ENCODE measurements at places on chromosomes 3 and 15.

DNA sequence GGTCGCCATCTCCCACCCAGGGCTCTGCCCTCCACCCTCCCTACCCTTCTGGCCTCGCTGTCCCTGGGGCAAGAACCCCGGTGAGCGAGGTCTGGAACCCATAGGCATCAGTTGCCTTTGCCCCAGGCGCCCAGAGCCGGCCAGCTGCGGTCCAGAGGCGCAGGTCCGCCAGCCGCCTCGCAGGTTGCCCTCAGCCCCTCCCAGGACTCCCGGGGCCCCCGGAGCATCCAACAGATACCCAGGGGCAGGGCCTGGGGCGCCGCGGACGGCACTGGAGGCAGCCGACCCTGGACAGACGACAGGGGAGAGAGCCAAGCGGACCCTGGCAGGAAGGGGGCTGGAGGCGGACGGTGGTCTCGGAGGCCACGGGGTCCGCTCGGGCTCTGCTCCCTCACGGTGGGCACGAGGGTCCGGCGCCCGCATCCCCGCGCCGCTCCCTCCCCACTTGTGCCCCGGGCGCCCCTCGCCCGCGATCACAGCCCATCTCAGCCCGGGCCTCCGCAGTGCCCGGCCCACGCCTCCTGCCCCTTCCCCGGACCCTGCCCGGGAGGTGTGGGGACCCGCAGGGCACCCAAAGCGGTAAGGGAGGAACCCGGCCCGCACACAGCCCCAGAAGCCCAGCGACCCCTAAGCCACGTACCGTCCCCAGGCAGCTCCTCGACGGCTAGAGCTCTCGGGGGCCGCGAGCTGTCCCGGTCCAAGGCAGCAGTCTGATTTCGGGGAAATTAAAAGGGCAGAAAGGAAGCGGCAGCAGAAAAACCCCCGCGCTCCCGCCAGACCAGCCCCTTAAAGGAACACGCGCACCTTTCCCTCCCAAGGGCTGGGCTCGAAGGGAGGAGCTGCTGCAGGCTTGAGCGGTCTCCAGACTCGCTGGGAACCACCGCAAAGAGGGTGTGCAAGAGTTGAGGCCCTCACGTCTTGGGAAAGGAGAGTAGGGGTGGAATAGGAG is at the start of gene HAPLN3:
Gene HAPLN3, minus strand, starts transcription at position 726 of the 949 bp plus-strand sequence. CDS start 8,246 bp downstream, outside the sequence.
- DNase-seq: peak; percentile 68

DNA sequence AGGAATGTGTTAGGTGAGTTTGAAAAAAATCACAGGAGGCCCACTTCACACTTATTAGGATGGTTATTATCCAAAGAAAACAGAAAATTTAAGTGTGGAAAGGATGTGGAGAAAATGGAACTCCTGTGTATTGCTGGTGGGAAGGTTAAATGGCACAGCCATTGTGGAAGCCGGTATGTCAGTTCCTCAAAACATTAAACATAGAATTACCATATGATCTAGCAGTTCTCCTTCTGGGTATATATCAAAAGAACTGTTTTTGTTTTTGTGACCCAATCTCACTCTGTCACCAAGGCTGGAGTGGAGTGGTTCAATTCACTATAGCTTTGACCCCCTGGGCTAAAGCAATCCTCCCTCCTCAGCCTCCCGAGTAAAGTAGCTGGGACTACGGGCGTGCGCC is 10.4 kb upstream of the ZFYVE19 start:
- DNase-seq: no peak

DNA sequence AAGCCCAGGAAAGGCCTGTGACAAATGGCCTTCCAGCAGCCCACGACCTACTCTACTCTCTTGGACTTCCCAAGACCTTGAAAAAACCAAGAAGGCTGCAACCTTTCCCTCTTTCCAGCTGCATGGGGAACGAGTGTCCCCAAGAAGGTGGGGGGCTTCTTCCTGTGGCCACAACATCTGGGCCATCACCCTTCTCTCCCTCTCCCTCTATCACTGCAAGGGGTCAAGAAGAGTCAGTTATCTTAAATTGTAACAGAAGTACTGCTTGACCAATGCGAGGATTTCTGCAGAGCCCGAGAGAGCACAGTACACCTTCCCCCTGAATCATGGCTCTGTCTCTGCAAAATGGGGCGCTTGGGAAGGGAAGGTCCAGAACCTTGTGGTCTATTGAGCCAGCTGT is 63.7 kb upstream of the ACAN start:
- no peak for DNase-seq

- peak; percentile 86 for DNase-seq
Measured at GRCh38 chr3:10192953-10193691, 28.4 kb downstream of the IRAK2 start.

DNA sequence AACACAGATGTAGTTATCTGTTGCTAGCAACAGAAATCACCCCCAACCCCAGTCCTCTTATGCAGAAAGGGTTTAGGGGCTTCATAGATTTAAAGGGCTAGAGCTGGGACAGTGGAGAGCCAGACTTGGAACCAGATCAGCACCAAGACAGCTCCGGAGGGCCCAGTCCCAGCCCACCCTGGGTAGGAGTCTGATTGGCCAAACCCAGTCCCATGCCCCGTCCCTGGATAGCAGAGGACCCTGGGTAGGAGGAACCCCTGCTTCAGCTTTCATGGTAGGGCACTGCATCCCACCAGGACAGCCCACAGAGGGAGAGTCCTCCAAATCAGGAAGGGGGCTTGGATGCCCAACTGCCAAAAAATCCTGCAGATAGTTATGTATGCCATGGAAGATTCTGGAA is 103.0 kb downstream of the CORO2B start:
- no peak for DNase-seq

DNA sequence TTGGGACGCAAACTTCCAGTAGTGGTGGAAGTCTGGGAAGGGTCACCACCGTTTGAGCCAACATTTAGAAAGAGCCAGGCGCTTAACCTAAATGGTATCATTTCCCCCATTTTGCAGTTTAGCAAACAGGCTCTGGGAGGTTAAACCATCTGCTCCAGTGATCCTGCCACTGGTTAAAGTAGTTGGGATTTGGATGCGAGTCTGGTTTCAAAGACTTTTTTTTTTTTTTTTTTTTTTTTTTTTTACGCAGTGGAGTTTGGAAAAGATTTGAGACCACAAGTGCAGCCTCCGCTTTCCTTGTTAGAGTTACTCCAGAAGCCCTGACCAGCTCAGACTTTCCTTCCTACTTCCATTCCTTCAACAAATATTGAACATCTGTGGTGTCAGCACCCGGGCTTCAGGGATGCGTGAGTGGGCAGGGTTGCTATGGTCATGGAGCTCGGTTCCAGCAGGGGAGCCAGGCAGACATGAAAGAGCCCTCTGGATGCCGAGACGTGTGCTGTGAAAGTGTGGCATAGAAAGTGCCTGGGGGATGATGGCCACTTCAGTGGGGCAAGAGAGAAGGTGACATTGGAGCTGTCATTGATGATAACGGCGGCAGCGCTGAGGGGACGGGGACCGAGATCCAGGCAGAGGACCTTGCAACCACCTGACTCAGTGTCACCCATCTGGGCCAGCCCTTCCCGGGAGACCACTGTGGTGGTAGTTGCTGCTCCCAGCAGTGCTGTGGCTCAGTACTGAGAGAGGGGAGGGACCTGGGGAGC is 1.1 kb upstream of the RNU6-1 start:
- DNase-seq: peak; percentile 67

DNA sequence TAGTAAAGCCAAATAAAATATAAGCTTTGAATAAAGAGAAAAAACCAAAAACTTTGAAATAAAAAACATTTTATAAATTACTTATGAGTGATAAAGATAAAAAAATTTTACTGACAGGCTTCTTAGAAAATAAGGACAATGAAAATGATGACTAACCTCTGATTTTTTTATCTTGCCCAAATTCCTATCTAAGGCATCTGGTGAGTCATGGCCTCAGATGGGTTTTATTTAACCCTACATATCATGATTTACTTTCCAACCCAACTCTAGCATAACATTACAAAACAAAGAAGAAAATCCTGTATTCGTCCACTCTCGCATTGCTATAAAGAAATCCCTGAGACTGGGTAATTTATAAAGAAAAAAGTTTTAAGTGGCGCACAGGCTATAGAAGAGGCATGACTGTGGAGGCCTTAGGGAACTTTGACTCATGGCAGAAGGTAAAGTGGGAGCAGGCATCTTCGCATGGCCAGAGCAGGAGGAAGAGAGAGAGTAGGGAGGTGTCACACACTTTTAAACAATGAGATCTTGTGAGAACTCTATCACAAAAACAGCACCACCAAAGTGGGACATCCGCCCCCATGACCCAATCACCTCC is 152.1 kb downstream of the NEK10 start:
- DNase-seq: no peak

DNA sequence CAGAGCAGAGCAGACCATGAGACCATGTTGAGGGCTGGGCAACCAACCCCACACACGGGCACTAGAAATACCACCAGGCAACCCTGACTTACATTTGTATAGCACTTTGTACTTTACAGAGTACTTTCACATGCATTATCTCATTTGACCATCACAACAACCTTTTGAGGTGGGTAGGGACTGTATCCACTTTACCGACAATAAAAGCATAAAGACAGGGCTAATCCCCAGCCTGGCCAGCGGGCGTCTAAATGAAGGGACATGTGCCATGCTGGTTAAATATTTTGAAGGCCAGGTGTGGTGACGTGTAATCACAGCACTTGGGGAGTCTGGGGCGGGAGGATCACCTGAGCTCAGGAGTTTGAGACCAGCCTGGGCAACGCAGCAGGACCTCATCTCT is 23.6 kb downstream of the RASGRP1 start:
- DNase-seq: no peak

GRCh38 chr3:150744041-150744918 is 18.7 kb downstream of the SIAH2 start:
- DNase-seq: no peak

DNA sequence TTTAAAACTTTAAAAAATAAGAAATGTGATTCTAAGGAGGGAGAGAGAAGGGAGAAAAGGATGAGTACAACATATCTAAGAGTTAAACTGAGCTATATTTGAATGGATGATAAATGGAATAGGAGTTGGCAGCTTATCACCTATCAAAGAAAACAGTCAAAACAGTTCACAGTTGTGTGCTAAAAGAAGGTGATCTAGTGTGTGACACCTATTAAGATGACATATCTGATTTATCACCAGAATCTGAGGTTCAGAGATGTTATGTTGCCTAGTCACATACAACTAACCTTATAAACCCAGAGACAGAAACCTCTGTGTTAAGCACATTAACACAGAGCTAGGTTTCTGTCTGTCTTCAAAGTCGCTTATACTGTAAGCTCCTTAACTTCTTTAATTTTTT is 3.0 kb downstream of the ATP13A3 start:
- DNase-seq: no peak

GRCh38 chr3:151673974-151674373 is 59.8 kb upstream of the AADACL2 start:
- DNase-seq: no peak

GRCh38 chr15:70180186-70180875 is 82.6 kb upstream of the TLE3 start:
- DNase-seq: no peak

- peak; percentile 86 for DNase-seq
Measured at GRCh38 chr15:74889390-74889882, 406 bp upstream of the MPI start.

DNA sequence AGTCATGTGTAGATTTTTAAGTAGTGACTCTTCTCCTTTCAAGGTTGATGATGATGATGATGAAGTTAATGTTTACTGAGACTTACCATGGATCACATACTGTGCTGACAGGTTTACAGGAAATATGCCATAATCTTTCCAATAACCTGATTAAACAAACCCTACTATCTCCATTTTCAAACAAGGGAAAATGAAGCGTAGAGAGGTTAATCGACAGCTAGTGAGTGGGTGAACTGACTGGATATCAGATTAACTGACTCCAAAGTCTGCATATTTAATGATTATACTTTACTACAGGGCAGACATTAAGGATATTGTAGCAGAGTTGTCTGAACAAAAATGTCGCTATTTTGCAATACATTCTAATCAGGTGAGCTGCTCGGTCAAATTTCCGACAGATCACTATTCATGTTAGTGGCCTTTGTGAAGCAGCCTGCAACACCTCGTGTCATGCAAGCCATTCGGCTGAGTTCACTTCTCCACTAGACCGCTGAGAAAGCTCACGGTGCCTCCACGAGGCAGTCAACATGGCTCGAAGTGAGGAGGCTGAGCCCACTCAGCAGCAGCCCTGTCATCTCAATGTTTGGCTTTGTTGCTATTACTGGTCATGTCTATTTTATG is 264.2 kb downstream of the NFKBIZ start:
- DNase-seq: no peak

DNA sequence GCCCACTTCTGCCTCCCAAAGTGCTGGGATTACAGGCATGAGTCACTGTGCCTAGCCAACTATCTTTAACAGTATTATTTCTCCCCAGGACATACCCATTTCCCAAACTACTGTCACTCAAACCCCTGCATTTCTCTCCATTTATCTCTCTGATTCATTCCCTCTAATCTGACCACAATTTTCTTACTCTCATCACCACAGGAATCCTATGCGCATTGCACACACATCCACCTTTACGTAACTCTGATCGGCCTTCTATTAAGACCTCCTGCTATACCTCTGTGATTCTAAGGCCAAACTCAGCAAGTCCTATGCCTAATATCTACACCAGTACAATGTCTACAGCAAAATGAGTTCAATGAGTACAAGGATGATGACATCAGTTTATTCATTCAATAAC is 235.0 kb downstream of the ULK4 start:
- DNase-seq: no peak

DNA sequence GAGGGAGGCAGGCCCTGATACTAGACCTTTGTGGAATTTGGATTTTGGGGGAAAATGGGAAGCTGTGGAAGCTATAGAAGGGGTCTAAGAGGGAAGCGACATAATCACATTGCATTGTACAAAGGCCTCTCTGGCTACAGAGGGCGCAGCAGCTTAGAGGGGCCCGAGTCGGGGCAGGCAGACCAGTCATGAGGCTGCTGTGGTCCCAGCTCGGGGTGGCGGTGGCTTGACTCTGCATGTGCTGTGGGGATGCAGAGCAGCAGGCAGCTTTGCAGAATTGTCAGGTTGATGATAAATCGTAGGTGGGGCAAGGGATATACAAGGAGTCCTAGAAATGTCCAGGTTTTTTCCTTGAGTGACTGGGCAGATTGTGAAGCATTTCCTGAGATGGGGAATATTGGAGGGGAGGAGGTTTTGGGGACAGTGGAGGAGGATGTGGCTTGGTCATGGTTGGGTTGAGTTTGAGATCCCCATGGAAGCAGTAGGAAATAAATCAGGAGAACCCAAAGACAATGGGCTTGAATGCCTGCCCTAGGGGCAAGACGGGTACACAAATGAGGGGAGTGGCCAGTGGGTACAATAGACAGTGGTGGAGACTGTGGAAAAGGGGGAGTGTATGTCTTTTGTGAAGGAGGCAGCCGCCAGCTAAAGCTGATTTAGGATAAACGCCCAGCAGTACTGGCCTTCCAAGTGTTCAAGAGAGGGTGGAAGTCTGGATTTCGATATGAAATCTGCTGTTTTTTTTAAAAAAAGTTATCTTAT is 94.1 kb downstream of the HMG20A start:
- no peak for DNase-seq

DNA sequence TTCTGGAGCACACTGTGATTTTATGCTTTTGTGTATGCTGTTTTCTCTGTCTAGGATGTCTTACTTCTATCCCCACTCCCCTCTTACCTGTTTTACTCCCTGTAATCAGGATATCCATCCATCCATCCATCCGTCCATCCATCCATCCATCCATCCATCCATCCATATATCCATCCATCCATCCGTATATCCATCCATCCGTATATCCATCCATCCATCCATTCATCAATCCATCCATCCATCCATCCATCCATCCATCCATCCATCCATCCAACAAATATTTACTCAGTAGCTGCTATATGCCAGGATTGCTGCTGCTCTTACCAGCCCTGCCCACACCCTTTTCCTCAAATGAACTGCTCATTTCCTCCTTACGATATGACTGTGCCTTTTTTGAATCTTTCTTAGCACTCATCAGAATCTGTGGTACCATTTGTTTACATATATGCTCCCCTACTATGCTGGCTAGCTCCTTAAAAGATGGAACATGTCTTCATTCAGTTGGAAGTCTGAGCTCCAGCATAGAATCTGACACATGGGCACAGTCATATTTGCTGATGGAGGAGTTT is 35.2 kb downstream of the USP13 start:
- DNase-seq: no peak

All from islet precursor cell (in vitro differentiated cells).